Stimulated activated CD4-positive, alpha-beta T cell treated with anti-CD3 and anti-CD28 coated beads, Interleukin-1b, Interleukin-23, amount 100 ng/mL, for 1 hour (primary cell): ENCODE measurements at places on chromosomes 1 and 21.

- DNase-seq = no peak
Measured at GRCh38 chr21:28865488-28866186, 127.0 kb downstream of the LTN1 start.

GRCh38 chr1:18881642-18882431 lies 20.5 kb downstream of the ALDH4A1 start:
- no peak for DNase-seq

GRCh38 chr21:41418393-41418792 lies 7.6 kb upstream of the MX1 start:
- no peak for DNase-seq

DNA sequence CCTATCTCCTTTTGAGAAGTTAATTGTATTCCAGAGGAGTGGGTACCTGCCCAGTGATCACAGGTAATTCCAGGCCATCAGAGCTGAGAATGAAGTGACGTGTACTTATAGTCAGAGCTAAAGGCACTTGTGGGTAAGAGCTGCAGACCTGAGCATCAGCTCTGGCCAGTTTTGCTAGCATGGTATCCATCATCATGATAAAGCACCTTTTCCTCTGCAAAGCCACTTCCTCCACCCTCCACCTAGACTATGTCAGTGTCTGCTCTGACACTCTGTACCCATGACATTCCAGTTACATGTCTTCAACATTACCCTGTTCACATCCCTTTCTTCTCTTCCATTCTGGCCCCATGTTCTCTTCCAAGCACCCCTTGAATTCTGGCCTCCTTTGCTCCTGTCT lies 157.3 kb downstream of the GRIK3 start:
- no peak for DNase-seq

- DNase-seq = no peak
Measured at GRCh38 chr1:62185677-62186076, 9.0 kb upstream of the L1TD1 start.

- no peak for DNase-seq
Measured at GRCh38 chr1:31725134-31725533, 21.3 kb upstream of the COL16A1 start.
